ENCODE measurements at places on chromosomes 3 and 15.

DNA sequence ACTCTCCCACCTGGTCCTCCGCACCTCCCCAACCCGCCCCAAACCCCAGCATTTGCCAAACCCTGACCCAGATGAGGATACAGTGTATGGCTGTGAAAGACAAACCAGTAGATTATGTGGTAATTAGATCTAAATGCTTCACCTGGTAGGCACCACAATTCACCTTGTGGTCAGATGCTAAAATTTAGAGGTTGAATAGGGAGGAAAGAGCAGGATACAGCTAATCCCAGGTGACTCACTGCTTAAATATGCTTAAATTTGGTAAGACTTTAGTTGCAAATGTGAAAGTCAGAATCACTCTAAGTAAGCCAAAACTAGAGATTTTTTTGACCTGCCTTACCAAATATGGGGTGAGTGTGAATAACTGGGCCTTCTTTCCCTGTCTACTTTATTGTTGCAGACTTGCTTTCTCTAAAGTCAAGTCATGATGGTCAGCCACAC is 105.5 kb downstream of the MME start:
- DNase-seq: no peak

GRCh38 chr3:39196671-39197356 is 4.4 kb upstream of the XIRP1 start:
- DNase-seq: no peak

DNA sequence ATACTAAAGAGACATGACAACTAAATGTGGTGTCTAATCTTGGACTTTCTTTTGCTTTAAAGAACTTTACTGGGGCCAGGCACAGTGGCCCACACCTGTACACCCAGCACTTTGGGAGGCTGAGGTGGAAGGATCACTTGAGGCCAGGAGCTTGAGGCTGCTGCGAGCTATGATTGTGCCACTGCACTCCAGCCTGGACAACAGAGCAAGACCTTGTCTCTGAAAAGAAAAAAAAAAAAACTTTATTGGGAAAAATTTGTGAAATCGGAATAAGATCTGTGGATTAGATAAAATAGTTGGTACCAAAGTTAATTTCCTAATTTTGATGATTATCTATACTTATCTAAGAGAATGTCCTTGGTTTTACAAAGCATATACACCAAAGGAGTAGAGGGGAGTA is 34.4 kb upstream of the USP3 start:
- DNase-seq: no peak

GRCh38 chr3:152319256-152319655 is 50.5 kb downstream of the MBNL1 start:
- DNase-seq: no peak

DNA sequence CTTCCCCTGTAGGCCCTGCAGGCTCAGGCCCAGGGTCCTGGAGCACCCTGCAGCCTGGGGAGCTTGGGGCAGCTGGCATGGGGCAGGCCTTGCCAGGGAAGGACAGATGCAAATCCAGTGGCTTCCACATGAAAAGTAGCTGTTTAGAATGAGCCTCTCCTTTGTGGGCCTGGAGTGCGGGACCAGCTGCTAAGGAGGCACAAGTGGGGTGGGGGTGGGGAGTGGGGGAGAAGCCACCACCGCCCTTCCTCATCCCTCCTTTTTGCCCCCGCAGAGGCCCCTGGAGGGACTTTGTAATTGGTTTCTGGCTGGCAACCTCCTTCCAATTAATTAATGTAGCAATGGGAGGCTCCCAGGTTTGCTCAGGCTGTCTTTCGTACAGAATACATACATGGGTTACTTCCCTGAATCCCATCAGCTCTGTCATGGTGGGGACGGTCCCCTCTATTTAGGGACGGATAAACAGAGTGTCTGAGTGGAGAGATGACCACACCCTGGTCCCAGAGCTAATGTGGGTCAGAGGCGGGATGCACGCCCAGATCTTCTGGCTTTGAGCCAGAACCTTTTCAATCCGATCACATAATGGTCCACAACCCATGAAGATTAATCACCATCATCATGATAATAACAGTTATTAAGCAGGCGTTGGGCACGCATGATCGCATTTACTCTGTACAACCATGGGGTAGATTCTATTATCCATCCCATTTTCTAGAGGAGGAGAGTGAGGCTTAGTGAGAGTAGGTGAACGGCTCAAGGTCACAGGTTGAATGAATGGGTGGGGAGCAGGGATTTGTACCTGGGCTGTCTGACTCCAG is 6.2 kb downstream of the CORO2B start:
- DNase-seq: no peak

DNA sequence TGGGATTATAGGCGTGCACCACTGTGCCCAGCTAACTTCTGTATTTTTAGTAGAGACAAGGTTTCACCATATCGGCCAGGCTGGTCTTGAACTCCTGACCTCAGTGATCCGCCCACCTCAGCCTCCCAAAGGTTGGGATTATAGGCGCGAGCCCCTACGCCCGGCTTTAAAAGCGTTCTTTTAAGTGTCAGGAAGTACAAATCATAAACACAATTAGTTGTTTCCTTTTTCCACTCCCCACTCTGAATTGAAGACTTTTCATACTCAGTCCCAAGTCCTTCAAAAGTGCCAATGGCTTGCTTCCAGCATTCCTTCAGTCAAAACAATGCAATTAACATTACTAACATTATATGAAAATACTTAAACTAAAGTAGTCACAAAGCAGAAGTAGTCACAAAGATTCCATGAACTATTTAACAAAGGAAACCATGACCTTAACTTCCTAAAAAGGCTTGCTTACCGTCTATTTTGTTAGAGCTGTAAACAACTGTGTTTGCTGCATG is 8.1 kb downstream of the WDR82 start:
- DNase-seq: no peak

- DNase-seq: no peak
Measured at GRCh38 chr3:197508924-197509775, 46.6 kb downstream of the BDH1 start.

- DNase-seq: no peak
Measured at GRCh38 chr15:87965304-87965703, 291.2 kb downstream of the NTRK3 start.

DNA sequence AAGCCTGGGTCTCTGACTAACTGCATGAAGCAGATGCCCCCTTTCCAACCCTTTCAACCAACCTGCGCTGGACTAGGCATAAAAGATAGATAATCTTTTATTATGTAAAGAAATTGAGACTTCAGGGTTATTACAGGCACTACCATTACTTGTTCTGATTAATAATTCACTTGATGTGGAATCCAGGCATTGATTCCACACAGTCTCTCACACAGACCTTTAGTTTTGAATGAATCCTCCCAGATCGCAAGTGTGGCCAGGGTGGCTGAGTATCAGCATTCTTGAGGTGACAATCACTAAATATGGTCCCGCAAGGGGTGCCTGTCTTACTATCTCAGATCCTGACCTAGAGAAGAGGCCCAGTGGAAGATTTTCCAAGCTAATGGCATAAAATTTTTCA is 368.9 kb upstream of the ONECUT1 start:
- no peak for DNase-seq

- DNase-seq: no peak
Measured at GRCh38 chr15:25323420-25323819, 115.4 kb downstream of the UBE3A start.

DNA sequence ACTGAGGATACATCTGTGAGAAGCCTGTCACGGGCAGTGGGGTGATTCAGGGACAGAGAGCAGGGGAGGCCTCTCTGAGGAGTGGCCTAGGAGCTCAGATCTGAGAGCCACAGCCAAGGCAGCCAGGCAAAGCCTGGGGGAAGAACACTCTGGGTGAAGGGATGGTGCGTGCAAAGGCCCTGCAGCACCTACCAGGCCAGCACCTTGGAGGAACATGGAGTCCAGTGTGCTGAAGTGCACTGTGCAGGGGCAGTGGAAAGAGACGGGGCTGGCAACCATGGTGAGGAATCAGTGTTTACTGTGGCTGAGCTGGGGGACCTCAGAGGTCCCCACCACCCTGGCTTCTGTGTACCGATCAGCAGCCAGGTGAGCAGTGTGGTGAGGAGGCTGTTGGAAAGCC is 48.0 kb downstream of the NUP210 start:
- no peak for DNase-seq

GRCh38 chr15:76073554-76073953 is 13.8 kb downstream of the TMEM266 start:
- DNase-seq: no peak

DNA sequence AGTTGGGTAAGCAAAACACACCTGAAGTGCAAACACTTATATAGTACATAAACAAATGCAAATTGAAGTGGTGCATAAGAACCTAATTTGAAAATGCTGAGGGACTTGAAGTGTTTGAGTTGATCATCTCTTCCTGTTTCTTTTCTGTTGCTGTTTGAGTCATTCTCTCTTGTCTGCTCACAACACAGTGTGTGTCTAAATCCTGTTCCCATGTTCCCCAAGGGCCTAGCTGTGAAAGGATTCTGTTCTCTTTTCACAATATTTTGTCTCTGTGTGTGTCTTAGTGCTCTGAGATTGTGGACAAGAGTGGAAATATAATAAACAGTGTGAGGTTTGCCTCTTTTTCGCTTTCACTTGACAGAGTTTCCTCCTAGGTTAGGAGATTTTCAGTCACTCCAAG is 6.1 kb downstream of the CD96 start:
- DNase-seq: no peak

GRCh38 chr3:178117641-178118040 is 418.6 kb upstream of the KCNMB2 start:
- no peak for DNase-seq

DNA sequence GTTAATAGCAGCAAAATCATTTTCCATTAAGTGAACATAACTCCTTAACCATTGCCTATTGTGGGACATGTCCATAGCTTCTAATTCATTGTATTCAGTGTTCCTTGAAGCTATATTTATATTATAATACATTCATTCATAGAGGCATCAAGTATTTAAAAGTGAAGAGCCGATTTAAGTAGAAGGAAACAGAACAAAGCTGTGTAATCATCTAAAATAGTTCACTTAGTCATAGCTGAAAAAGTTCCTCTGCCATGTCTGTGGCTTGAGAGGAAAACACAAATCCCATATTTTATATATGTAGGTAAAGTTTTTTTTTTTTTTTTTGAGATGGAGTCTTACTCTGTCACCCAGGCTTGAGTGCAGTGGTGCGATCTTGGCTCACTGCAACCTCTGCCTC is 54.5 kb downstream of the TMEM108 start:
- DNase-seq: no peak
